Endothelial cell (in vitro differentiated cells): ENCODE measurements at places on chromosomes 12 and 14. TPM values are rescaled to one million over a fixed set of nuclear protein-coding genes. Genes with fewer than 3 reads are reported as not detected.

GRCh38 chr12:89655841-89656240, 52.8 kb downstream of the ATP2B1 start:
- DNase-seq: no peak

Gene KSR2
- 0.05 TPM for total RNA-seq

GRCh38 chr14:104246401-104247335, 108.3 kb downstream of the KIF26A start:
- DNase-seq: no peak

Gene SELPLG
- 1.6 TPM for total RNA-seq

DNA sequence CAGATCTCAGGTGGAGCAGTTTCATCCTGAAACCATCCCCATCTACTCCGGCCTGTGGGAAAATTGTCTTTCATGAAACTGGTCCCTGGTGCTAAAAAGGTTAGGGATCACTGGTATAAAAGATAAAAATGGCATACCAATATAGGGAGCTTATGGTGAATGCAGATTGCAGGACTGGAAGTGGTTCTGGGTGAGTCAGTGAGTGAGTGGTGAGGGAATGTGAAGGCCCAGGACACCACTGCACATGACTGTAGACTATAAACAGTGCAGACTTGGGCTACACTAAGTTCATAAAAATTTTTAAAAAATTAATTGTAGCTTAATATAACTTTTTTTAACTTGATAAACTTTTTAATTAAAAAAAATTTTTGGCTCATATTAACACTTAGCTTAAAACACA, 67.0 kb upstream of the RD3L start:
- no peak for DNase-seq

DNA sequence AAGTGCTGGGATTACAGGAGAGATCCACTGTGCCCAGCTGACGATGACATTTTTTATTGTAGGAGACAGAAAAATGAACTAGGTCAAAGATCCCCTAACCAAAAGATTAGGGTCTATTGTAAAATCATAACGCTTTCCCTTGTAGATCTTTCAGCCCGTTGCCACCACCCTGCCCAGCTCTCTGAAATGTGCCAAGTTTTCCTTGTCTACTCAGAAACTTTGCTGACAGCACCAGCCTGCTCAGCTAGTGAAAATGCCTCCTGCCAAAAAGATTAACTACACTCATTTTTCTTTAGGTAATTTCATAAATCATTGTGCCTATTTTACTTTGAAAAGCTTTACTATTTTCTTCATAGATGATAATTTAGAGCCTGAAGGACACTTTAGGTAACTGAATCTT, 28.2 kb upstream of the RASSF3 start:
- no peak for DNase-seq

- DNase-seq: no peak
Measured at GRCh38 chr14:73788317-73788598, 63.4 kb upstream of the PTGR2 start.

DNA sequence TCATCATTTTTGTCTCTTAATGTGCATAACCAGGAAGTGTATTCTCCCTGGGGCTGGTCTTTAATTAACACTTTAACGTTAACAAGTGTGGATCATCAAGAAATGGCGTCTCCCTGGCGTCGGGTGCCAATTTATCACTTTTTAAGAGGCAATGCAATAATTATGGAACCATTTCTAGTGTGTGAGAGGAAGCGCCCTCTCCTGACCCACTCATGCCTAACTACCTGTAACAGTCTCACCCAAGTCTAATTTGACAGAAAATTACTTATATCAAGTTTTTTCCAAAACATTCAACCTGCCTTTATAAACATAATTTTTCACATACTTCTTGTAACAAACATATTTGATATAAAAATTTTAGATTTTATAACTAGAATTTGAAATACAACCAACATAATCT, 905.3 kb upstream of the MDGA2 start:
- no peak for DNase-seq

GRCh38 chr12:99767809-99768208, 120.3 kb downstream of the GARIN6 start:
- no peak for DNase-seq

Gene KRT75
- not detected for total RNA-seq

- no peak for DNase-seq
Measured at GRCh38 chr12:105227879-105228278, 8.1 kb downstream of the APPL2 start.

- DNase-seq: no peak
Measured at GRCh38 chr12:111150360-111150759, 218.5 kb downstream of the PHETA1 start.

GRCh38 chr12:1628666-1629337, at the start of gene WNT5B:
Gene WNT5B (plus strand): TSS chr12:1629231. CDS start chr12:1631355, 2,124 bp downstream.
- DNase-seq: no peak

Gene DHRS2
- total RNA-seq: not detected

- DNase-seq: no peak
Measured at GRCh38 chr12:56115329-56115728, 1.1 kb upstream of the RPL41 start.

- no peak for DNase-seq
Measured at GRCh38 chr14:24207104-24207551, 1.6 kb downstream of the TSSK4 start.

DNA sequence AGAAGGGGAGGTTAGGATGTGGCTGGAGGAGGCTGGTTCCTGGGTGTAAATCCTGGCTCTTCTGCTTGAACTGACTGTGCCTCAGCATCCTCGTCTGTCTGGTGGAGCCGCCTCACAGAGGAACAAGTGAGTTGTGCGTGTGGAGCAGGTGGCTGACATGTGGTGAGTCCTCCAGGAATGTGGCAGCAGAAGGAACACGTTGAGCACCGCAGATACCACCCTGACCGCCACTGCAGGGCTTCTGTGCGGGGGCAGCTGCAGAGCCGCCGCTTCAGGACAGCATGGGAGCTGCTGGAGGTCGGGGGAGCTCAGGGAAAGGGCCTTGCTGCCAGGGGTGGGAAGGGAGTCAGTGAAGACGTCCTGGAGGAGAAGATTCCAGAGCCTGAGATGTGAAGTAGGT, 48.9 kb downstream of the TRAF3 start:
- DNase-seq: no peak

GRCh38 chr14:102497998-102498677, 11.4 kb downstream of the ANKRD9 start:
- no peak for DNase-seq

DNA sequence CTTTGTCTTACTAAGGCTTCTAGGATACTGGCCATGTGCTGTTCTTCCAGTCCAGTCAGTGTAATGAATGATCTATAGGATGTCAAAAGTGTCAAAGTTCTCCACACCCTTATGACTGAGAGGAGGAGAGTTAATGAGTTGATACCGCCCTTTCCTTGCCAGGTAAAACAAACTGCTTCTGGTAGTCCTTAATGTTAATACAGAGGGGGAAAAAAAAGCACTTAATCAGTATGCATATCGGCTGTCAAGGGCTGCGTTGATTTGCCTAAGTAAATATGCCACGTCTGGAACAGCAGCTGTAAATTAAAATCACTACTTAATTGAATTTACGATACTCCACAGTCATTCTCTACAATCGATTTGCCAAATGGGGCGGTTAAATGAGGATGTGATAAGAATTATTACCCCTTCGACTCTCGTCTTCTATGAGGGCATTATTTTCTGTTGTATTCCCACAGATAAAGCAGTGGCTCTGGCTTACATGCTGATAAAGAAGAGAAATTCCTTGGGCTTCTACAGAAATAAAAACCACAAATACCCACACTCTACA, 416.0 kb downstream of the KCNH5 start:
- DNase-seq: no peak

Gene ACSS3
- total RNA-seq: 18.7 TPM

DNA sequence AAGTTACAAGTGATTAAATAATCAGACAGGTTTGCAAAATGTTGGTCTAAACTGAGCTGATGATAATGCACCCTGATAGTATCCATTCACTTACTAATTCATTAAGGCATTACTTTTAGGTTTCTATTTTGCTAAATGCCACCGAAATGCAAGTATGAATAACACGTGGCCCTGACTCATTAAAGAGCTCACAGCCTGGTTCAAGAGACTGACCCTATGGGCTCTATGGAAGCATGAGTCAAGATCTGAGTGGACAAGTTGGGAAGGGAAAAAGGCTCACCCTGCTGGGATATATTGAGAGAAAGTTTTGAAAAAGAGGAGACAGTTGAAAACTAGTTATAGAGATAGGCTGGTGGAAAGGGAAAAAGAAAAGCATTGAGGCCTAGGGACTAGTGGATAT, 14.8 kb upstream of the LRRC9 start:
- no peak for DNase-seq

GRCh38 chr12:3752741-3753486, at the start of gene CRACR2A:
Gene CRACR2A (minus strand): TSS chr12:3753109. CDS start chr12:3696999, 56,110 bp downstream.
- DNase-seq: peak; percentile 86

Gene EMC9
- total RNA-seq: 16.7 TPM

Gene DDN
- total RNA-seq: 0.10 TPM

- peak; percentile 5 for DNase-seq
Measured at GRCh38 chr12:68222326-68222725, 3.3 kb downstream of the IL26 start.

Gene CD63
- total RNA-seq: 1,134 TPM

Gene RAB2B
- 25.0 TPM for total RNA-seq

GRCh38 chr14:30242744-30243143, 315.1 kb upstream of the PRKD1 start:
- DNase-seq: no peak

GRCh38 chr14:90060312-90060964, 1.4 kb upstream of the KCNK13 start:
- peak; percentile 65 for DNase-seq

- no peak for DNase-seq
Measured at GRCh38 chr14:81042438-81042837, 87.0 kb downstream of the TSHR start.

Gene SLC10A1
- not detected for total RNA-seq

- DNase-seq: no peak
Measured at GRCh38 chr12:50615907-50616296, 111.1 kb downstream of the DIP2B start.

- DNase-seq: no peak
Measured at GRCh38 chr12:119249383-119250155, 70.8 kb downstream of the HSPB8 start.

- DNase-seq: no peak
Measured at GRCh38 chr12:54616933-54617680, 17.6 kb downstream of the LACRT start.

GRCh38 chr14:103189481-103190470, 66.5 kb downstream of the TNFAIP2 start:
- no peak for DNase-seq

DNA sequence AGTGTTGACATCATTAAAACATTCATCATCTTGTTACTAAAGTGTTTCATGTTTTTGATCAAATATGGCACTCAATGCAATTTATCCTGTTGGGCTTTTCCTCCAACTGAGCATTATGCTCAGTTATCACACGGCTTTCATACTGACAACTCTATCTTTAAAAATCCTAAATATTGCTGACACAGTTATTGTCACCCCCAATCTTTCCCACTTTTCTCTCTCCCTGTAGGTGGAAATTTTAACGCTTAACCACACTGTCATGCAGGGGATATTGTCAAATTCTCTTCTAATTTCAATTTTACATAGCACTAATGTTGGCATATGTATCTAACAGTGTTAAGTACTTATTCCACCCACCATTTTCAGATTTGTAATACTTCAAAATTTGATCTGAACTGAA, 59.7 kb upstream of the GPHB5 start:
- no peak for DNase-seq

GRCh38 chr14:76918782-76919394, 92.7 kb downstream of the LRRC74A start:
- peak; percentile 45 for DNase-seq

Gene GZMH
- not detected for total RNA-seq

GRCh38 chr14:91119556-91120311, 5.9 kb downstream of the DGLUCY start:
- DNase-seq: no peak

Gene TRHDE
- 0.54 TPM for total RNA-seq
